ENCODE measurements at places on chromosomes 1 and 21. TPM values are rescaled to one million over a fixed set of nuclear protein-coding genes. Genes with fewer than 3 reads are reported as not detected.

- no peaks in the 10 kb centered on the region for H3K4me1 ChIP-seq
- no peak overlapping the region for H3K27ac ChIP-seq
- H3K27me3 ChIP-seq = no peaks in the 10 kb centered on the region
- peaks cover 39% of the 10 kb centered on the region for H3K36me3 ChIP-seq
- no peak overlapping the region for H3K4me3 ChIP-seq
Observed at GRCh38 chr1:9737057-9737456, 85.5 kb downstream of the PIK3CD start.

The MNDA gene
- total RNA-seq = not detected

The CA6 gene
- total RNA-seq = not detected

The RGS7 gene
- 0.18 TPM for total RNA-seq
